ENCODE measurements at places on chromosomes 2 and 18.

GRCh38 chr2:48147719-48148118 is 241.4 kb upstream of the FBXO11 start:
- no peak for DNase-seq

DNA sequence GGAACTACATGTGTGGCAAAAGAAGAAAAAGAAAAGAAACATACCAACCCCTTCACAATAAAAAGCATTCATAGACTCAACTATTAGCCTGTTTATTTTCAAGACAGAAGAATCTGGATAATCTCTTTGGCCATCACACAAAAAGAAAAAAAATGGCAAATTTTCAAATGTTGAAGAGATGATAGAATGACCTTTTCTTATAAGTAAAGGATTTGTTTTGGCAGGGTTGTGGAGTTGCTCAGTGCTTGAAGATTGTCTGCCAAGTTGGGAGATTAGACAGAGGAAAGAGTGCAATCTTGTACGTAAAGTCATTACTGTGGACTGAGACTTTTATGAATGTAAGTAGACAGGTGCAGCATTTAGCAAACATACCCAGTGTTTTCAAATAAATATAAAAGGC is 18.5 kb upstream of the FAM171B start:
- DNase-seq = no peak

DNA sequence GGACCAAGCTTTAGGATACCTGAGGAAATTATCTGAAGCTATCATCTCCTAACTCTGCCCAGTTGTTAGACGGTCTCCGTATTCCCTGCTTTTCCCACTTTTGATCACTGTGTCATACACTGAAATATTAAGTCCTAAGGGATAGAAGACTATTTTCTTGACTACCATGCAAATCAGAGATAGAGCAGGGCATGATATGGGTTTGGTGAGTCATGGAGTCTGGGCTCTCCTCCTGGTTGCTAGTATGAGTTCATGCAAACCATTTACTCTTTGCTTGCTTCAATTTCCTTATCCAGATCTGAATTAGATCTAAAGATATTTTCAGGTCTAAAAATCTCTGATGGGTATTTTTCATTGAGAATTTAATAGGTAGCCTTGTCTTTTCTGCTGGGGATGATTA is 55.0 kb downstream of the EHBP1 start:
- no peak for DNase-seq

GRCh38 chr2:9430316-9431293 is 7.2 kb downstream of the CPSF3 start:
- no peak for DNase-seq

DNA sequence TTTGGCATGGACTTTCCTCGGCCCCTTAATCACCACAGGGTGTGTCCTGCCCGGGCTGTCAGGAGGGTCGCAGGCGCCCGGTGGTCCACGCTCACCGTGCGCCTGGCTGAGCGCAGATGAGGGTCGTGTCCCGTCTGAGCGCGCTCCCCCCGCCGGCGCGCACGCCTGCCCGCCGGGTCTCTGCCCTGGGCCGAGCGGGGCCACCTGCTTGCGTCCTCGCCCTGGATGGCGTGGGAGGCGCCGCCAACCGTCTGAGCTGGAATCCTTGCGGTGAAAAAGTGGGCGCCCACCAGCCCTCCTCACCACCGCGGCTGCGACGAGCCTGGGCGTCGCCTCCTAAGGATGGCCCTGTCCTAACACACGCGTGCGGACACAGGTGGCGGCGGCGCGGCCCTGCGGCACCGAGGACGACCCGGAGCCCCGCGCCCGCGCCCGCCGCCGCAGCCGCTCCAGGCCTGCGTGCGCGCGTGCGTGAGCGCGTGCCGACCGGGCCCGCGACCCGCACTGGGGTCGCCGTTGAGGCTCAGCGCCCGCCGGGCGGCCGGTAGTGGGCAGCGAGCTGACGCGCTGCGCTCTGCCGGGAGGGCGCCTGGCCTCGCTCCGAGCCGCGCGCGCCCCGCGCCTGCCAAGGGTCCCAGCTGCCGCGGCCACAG is 126.6 kb downstream of the ARHGEF4 start:
- no peak for DNase-seq

- DNase-seq = no peak
Measured at GRCh38 chr2:138084206-138084605, 119.9 kb downstream of the HNMT start.

GRCh38 chr2:182020286-182021070 is 34.8 kb downstream of the PPP1R1C start:
- DNase-seq = no peak

GRCh38 chr2:27871802-27872201 is 18.4 kb downstream of the RBKS start:
- no peak for DNase-seq

- no peak for DNase-seq
Measured at GRCh38 chr2:136101042-136101441, 16.9 kb downstream of the CXCR4 start.

DNA sequence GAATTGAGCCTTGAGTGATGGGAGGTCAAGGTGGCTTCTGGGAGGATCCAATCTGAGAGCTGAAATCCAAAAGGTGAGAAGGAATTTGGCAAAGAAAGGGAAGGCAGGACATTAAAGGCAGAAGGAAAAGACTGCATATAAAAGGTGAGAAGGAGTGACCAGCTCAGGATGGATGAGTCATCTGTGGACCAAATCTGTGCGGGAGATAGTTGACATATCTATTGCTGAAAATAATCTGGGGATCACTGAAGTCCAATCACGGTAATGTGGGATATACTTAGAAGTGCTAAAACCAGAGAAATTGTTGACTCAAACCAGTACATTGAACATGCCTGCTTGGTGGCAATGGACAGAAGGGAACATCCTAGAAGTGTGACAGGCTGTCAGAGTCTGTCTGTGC is 8.0 kb upstream of the PTPN4 start:
- DNase-seq = no peak

DNA sequence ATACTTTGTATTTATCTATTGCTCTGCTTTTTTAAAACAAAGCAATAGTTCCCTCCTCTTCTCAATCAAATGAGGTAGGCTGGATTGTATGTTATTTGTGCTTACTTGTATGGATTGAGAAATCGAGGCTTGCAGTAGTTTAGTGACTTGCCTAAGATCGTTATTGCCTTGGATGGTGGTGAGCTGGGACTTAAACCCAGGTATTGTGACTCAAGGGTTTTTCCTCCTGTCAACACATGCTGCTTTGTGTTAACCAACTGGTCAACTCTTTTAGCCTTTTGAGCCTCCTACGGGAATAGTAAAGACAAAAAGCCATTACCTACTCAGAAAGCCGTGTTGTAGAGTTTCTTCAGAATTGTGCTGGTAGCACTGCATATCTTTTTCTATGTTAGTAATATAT is 95.2 kb upstream of the THUMPD2 start:
- DNase-seq = no peak

DNA sequence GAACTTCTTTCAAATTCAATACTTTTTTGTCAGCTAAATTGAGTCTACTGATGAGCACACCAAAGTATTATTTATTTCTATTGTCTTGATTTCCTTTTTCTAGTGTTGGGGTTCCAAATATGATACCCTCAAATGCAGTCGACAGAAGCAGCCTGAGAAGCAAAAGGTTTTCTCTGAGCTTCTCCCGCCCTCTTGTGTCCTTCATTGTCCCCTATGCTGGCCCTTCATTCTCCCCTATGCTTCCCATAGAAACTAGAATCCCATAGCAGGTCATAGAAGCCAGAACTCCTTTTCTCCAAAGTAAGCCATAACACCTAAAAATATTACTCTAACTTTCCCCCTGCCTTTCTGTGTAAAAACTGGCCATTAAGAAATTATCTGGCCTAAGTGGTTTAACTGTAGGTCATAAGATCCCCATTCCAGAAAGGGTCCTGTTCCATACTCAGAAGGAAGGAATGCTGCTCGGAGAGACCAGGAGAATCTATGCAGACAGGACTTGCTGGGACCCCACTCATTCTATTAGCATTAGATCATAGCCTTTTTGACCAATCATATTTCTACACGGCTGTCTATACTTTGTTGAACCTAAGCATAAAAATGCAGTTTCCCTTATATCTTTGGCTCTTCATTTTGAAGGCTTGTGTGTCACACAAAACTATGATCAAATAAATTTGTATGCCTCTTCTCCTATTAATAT is 764.6 kb upstream of the PKDCC start:
- DNase-seq = no peak

GRCh38 chr2:106353676-106354075 is 114.5 kb downstream of the RGPD3 start:
- no peak for DNase-seq

DNA sequence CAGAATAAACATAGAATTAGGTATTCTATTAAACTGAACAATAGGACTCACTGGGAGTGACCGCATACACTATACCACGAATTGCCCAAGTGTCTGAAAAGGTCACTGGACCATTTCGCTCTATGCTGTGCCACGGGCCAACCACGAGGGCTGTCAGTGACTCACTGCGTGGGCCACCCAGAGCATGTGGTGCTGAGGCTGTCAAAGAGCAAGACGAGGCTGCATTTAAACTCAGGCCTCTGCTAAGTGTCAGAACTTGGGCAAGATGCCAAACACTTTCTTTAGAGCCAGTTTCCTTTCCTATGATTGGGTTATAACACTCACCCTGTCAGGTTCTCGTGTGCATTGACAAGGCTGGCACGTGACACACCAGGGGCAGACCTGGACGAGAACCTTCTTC is 97.5 kb downstream of the SH3YL1 start:
- DNase-seq = no peak

- DNase-seq = no peak
Measured at GRCh38 chr2:72757177-72757775, 68.6 kb downstream of the EXOC6B start.

DNA sequence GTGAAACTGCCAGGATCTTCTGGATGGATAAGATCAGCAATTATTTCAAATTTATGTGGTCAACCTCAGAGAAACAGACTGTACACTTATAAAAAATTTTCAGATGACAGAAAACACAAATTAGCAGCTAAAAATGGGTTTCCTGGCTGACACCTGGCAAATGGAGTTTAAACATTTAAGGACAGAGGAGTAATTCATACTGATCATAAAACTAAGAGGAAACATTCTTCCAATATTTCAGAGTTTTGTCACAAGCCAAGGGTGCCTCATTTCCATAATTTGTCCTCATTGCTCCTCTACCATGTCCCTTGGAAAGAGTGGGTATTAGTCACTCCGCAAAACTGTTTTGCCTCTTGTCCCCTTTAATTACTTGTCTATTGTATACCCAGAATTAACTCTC is 70.2 kb downstream of the TMEFF2 start:
- no peak for DNase-seq

DNA sequence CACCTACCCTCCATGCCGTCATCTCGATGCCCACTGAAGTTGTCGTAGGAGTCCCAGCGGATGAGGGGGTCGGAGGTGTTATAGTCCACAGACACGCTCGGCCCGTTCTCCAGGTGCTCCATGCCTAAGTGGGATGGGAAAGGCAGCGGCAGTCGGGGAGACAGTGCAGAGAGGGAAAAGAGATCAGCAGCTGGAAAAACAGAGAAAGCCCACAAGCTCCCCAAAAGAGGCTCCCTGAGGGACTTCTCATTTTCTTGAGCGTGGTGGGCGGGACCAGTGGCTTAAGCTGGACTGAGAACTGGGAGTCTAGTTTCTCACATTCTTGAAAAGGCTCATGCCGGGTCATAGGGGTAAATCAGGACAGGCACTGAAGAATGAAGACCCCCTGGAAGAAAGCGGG is 121.9 kb downstream of the TNS1 start:
- DNase-seq = no peak

GRCh38 chr2:10172033-10172871 is 49.7 kb downstream of the RRM2 start:
- no peak for DNase-seq

GRCh38 chr2:112772322-112772721 is 7.9 kb upstream of the CKAP2L start:
- DNase-seq = peak; percentile 66

GRCh38 chr2:136024616-136025015 is 39.2 kb upstream of the DARS1 start:
- DNase-seq = no peak

DNA sequence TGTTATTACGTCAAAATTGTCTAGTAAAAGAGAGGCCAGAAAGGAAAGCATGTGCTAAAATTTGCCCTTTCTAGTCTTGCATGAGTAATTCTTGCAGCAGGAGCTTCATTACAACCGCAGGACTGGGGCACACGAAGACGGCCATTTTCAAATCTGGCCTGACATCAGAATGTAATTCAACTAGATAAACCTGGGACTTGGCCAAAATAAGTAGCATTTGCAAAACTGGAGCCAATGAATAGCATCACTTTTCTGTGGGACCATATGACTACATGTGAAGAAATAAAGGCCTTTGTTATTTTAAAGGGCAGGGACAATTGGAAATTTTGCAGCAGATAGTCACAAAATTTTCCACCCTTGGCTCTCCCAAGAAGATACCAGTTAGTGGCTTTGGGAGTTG is 3.0 kb upstream of the FZD7 start:
- no peak for DNase-seq
